ENCODE measurements at places on chromosomes 7 and 10.

- DNase-seq = no peak
These were observed 596.6 kb downstream of the SDK1 start for GRCh38 chr7:3897430-3898372.

DNA sequence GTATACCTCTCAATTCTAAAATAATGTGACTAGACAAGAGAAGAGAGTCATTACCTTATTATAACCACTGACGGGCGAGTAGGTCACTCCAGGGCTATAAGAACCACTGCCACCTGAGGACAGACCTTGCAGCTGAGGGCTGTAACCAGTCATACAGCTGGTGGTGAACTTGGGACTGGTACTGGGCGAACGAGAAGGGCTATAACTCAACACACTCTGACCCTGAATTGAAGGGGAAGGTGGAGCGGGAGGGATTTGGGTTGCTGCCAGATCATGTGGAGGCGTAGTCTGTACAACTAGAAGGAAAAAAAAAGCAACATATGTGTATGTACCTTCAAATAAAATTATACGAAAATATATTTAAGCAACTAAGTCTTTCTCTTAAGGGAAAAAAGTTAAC, 3.4 kb downstream of the TMEM209 start:
- DNase-seq = no peak

- DNase-seq = no peak
These were observed 57.0 kb downstream of the SHTN1 start for GRCh38 chr10:116947841-116948529.

DNA sequence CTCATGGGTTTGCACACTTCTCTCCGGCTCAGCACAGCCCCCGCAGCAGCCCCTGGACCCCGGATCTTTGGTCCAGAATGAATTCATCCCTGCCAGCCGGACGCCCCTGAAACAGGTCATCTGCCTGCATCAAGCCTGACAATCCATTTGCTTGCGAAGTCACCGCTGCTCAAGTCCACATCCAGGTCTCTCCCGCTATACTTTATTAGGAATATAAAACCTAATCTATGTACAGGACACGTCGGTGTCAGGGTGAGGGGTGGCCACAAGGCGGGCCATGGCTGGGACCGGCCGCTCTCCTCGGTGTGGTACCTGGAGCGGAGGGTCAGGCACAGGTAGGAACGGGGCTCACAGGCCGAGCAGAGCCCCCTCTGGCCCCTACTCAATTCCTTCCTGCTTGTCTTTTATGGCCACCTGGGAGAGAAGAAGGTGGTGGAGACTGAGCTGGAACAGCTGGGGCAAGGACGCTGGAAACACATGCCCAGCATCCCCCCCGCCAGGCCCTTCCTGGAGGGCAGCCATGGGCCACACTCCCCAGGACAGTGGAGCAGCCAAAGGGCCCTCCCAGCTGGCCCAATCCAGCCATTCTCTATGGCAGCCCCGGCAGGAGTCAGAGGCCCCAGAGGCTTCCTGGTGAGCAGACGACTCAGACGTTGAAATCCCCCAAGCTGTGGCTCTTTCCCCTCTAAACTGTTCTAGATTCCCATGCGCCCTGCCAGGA, 5.3 kb downstream of the POLR2J start:
- no peak for DNase-seq

GRCh38 chr10:84114088-84114667, 25.1 kb upstream of the GHITM start:
- no peak for DNase-seq

DNA sequence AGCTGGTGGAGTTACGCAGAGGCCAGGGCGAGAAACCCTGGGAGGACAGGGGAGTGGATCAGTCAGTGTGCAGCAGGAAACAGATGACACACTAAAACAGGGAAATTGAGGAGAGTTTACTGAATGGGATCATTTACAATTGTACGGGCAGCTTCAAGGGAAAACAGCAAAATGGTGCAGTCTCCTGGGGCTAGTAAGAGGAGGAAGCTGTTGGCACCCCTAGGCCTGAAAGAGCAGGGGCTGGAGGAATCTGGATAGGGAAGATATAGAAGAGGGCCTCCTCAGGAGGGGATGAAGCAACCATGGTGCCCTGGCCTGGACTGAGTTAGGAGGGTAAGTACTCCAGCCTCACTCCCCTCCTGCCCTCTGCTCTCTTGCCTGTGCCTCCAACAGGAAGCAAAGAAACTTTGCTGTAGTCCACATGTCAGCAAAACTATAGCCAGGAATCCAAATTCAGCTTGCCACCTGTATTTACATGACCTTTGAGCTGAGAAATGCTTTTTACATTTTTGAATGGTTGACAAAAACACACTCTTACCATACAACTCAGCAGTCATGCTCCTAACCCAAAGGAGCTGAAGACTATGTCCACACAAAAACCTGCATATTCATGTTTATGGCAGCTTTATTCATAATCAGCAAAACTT, 52.3 kb upstream of the OPN4 start:
- DNase-seq = no peak

GRCh38 chr7:17660116-17660515, 280.2 kb downstream of the SNX13 start:
- DNase-seq = no peak

- DNase-seq = no peak
These were observed 80.0 kb downstream of the DAGLB start for GRCh38 chr7:6367701-6368211.

DNA sequence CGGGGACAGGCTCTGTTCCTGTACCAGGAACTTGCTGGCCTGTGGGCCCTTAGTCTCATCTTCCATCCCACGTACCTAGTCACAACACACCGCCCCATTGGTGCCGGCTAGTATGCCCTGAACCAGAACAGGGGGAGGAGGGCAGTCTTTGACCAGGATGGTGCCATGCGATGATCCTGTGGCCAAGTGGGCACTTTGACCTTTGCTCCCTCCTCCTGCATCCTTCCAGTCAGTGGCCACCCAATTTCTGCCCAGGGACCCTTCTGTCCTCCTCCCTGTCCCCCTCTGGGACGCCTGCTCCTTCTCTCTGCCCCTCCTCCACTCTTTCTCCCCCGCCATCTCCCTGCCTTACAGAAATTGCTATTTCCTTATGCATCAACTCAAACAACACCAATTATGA, 126.3 kb upstream of the CHST15 start:
- DNase-seq = no peak

DNA sequence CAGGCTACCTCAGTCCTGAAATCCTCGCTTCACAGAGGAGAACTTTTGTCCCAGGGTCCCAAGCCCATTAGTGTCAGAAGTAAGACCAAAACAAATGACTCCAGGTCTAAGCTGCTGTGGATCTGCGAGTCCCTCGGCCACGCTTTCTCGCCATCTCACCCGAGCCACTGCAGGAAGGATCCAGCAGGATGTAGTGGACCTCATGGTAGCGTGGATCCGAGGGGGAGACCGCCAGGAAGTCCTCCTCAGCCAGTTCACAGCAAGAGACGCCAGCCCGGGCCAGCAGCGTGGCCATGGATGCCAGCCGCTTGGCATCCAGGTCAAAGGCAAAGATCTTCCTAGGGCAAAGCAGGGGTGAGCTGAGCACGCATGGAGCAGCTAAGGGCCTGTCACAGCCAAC, 4.6 kb downstream of the NSUN5 start:
- DNase-seq = no peak

GRCh38 chr10:70803775-70804420, 11.8 kb upstream of the SGPL1 start:
- DNase-seq = peak; percentile 2

GRCh38 chr7:157612664-157613561, 276.1 kb downstream of the DNAJB6 start:
- no peak for DNase-seq

DNA sequence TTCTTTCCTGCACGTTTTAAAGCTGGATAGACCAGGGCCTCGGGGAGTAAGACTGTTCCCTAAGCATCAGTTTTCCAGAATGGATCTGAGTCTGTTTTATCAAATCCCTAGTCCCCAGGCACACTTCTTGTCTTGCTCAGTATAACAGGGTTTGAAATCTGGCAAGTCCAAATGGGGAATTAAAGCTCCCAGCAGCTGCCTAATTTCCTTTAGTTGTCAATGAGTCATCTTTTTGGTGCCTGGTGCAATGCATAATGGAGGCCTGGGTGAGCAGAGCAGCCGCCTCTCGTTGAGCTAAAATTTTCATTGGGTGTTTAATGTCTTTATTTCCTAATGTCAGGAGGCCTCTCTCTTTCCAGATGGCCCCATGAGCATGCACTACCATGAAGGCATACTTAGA, 87.9 kb downstream of the STRA8 start:
- peak; percentile 4 for DNase-seq

- no peak for DNase-seq
These were observed 73.2 kb downstream of the VCL start for GRCh38 chr10:74071157-74071556.

GRCh38 chr7:121761399-121761798, 111.6 kb upstream of the PTPRZ1 start:
- no peak for DNase-seq

DNA sequence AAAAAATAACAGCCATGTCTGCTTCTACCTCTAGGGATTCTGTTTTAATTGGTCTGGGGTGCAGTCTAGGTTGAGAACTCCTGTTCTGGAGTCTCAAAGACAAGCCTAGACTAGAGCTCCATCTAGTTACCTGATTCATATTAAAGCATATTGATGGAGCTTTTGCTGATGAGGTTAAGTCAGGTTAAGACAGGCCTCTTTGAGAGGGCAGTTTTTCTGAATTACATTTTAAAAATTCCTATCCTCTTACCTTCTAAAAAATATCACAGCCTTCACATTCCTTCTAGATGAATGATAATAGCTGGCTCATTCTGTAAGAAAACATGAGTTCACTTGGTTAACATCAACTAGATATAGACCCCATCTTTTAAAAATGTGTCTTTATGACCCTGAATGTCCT, 28.9 kb downstream of the MGAM start:
- no peak for DNase-seq

DNA sequence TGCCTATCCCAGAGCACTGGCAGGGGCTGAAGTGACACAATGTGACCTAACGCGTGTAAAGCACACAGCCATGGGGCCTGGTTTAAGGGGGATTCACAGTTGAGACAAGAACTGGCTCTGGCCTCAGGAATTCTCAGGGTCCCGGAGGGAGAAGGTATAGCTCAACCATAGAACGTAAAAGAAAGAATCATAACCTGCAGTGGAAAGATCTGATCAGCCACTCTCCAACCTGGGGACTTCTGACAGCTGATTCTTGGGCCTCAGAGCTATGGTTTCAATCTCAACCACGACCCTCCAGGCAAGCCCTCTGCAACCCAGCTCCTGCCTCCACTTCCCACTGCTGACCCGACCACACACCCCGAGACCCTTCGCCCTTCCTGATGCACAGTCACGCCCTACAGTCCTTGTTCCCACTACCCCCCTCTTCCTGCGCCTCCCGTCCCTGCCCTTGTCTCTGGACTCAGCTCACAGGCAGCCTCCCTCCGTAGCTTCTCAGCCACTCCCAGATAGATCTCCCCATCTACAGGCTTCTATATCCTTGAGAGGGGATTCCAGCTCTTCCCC, 245.2 kb downstream of the BUB3 start:
- no peak for DNase-seq

GRCh38 chr7:332020-332517, 42.1 kb downstream of the FOXL3 start:
- DNase-seq = no peak
